Heart right ventricle (tissue), 16 donors: ENCODE measurements at places on chromosomes 2 and 18. TPM values are rescaled to one million over a fixed set of nuclear protein-coding genes. Genes with fewer than 3 reads are reported as not detected.
A peak's percentile ranks its signal among the peaks of the same experiment; 100 is the strongest.

DNA sequence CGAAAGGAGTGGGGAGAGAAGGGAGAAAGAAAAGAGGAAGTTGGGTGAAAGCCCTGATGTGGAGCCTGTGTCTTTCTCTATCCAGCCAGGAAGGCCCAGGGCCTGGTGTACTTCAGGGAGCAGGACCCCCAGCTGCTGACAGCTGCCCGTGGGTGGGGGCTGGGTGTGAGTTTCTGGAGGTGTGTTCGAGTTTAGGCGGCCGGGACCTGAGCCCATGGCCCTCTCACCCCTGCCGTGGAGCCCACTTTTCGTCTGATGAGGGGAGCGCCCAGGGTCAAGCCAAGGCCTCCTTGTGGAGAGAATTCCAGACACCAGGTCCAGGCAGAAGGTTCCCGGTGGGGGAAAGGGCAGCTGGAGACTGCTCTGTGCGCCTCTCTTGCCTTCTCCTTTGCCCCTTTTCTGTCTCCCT, 2.2 kb downstream of the SIX3 start:
- DNase-seq: no peak

DNA sequence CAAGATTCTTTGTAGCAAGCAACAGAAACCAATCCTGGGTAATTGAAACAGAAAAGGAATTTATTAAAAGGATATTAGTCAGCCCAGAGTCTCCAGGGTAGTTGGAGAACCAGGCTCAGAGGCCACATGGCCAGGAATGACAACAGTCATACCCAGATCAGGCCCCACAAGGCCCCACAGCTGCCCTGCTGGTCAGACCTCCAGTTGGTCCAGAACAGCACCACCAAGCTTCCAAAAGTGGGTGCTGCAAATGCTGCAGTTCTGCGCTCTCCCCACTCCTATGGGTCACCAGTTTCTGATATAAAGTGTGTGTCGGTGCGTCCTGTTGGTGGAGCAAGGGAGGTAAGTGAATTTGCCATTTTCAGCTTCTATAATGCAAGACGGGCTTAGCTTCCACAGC, 29.9 kb downstream of the KLHL29 start:
- DNase-seq: no peak

- no peak for DNase-seq
These were observed 10.5 kb upstream of the DCTN1 start for GRCh38 chr2:74390606-74391005.

GRCh38 chr2:64637931-64638330, 15.8 kb downstream of the SERTAD2 start:
- no peak for DNase-seq

GRCh38 chr2:3689998-3690748, 13.2 kb upstream of the DCDC2C start:
- no peak for DNase-seq

GRCh38 chr2:11346023-11346482, 1.6 kb upstream of the ROCK2 start:
- DNase-seq: no peak

GRCh38 chr2:234674781-234675201, 177.9 kb upstream of the ARL4C start:
- DNase-seq: no peak

DNA sequence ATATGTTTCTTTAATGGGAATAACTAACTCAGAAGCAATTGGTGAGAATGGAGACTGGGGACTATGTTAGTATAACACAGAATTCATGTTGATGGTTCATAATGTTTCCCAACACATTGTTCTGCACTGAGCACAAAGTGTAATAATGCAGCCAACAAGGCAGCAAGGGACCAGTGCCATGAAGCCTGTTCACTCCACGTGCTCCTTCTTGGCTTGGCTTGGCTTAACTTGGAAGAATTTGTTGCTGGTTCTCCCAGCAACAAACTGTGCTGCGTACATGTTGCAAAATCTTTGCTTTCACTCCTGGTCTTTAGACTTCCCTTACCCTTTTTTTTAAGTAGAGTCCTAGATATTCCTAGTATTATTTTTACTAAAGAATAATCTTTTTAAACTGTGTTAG, 129.7 kb downstream of the MAP3K20 start:
- peak; percentile 46 for DNase-seq

DNA sequence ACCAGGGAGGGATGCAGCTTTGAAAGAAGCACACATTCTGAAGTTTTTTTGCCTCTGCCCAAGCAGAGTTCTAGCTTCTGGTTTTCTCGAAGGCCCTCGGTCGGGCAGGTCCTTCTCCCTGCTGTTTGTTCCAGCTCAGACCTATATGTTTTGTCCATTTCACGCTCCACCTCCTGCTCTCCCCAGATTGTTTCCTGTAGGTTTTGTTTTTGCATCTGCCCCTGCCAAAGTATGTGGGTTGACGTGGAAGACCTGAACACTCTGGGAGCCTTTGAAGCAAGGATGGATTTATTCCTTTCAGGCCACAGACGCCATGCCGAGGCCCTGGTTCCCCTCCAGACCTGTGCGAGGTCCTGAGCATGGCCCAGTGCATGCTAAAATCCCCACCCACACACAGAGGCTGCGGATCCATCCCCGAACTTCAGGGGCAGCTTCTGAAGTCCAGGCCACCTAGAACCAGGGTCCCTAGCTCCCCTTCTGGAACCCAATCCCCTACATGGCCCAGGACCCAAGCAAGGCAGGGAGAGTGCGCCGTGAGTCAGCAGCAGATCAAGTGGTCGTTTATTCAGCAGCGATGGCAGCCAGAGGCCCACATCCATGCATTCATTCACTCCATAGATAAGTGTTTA, 205.4 kb downstream of the KLHL29 start:
- no peak for DNase-seq

DNA sequence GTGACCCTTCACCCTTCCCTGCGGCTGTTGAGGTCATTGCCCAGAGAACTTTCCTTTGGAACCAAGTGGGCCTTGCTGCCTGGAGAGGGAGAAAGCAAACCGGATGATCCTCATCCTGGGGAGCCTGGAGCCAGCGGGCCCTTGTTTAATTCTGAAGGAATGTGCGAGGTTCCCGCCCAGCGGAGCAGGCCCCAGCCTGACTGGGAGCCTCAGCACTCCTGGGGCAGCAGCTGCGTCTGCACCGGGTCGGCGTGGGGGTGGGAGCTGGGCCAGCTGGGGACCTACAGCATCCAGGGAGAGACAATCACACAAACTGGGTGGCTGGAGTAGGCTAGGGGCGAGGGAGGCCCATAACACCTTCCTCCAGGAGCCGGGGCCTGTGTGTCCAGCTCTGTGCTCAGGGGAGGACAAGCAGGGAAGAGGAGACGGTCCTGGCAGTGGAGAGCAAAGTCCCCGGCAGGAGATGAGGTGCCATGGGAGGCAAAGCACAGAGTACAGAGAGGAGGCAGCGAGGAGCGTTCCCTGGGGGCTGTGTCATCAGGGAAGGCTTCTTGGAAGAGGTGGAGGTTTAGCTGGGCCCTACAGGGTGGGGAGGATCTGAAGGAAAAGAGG, 61.9 kb upstream of the HAAO start:
- peak; percentile 65 for DNase-seq

- DNase-seq: no peak
These were observed 139.0 kb upstream of the HS6ST1 start for GRCh38 chr2:128457716-128458115.

DNA sequence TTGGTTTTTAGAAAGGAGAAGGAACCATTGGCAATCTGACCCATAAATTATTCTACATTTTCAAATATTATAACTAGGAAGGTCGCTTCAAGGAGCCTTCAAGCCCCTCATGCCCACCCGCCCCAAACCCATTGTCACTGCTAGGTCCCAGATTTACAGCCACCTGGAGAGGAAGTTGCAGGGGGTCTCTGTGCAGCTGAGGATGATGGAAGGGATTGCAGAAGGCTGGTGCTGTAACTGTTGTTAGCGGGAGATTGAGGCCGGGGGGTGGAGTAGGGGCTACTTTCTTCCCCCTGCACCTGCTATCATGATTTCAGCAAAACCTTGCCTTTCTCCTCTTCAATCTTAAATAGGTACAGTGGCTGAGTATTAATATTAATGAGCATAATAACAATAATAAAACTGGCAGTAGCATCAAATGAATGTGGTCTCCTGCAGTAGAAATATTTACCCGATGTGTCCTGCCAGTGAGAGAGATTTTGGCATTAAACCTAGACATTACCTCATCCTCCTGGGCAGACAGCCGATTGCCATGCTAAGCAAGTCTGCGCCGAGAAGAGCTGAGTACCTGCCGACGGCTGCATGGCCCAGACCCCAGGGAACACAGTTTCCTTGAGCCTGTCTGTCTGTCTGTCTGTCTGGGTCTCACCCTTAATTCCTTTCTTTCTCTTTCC, 225.4 kb downstream of the FAM210A start:
- peak; percentile 48 for DNase-seq

The CASP10 gene
- 5.7 TPM for total RNA-seq

DNA sequence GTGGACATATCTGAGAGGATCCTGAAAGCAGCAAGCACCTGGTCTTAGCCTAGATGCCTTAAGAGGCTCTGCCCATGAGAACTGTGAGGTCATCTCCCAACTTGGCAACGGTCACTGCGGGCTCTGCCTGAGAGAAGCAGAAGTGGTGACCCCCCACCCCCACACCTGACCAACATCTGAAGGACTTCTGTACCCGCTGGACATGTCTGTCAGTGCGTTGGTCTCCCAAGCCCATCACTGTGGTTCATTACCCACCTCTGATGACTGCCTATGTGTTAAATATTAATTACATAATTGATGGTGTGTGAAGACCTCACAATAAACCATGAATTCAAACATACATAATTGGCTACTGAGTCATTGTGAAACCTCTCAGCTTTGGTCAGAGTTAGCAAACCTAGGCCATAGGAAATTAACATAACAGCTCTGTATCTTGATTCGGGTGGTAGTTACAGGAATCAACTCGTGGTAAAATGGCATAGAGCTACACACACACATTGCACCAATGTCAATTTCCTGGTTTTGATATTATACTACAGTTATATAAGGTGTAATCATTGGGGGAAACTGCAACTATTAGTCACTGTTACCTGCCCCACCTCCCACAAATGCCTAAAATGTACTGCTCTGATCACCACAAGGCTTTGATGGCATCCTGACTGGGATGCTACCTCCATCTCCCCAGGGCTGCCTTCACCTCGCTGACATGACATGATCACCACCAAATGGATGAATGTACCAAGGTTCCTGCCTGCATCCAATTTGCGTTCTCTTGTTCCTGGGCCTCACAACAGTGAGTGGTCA, 4.3 kb upstream of the GALNT1 start:
- no peak for DNase-seq

- DNase-seq: no peak
These were observed 73.1 kb downstream of the INPP5D start for GRCh38 chr2:233133239-233133638.
